ENCODE measurements at places on chromosomes 13 and 19.
A peak's percentile ranks its signal among the peaks of the same experiment; 100 is the strongest.

GRCh38 chr13:67651908-67652465 lies 421.9 kb upstream of the PCDH9 start:
- no peak for DNase-seq

DNA sequence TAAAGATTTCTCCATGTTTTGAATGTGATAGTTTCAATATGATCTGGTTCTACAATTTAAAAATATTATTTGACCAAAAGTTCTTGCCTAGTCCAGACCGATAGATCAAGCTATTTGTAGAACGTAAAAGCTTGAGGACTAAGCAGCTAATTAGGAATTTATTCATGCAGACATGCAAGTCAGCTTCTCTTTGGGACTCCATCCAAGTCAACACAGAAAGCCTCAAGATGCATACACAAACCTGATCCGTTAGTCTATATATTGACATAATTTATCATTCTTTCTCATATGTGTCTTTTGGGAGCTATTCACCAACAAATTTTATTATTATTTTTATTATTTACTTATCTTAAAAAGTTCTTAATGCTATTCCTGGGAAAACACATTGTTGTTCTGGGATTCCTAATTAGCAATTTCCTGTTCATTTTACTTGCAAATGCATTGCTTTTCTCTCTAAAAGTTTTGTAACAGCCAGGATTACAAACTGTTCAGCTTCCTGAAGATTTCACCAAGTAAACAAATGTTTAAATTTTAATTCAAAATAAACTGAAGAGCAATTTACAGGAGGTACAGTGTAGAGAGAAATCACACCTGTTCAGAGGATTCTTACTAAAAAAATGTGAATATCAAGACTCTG lies 375.3 kb downstream of the GPC5 start:
- DNase-seq = no peak

- DNase-seq = no peak
Measured at GRCh38 chr13:50936679-50937078, 27.1 kb downstream of the RNASEH2B start.

- DNase-seq = no peak
Measured at GRCh38 chr13:30156270-30156669, 151.1 kb downstream of the KATNAL1 start.

- no peak for DNase-seq
Measured at GRCh38 chr19:5394551-5395505, 54.2 kb upstream of the PTPRS start.

DNA sequence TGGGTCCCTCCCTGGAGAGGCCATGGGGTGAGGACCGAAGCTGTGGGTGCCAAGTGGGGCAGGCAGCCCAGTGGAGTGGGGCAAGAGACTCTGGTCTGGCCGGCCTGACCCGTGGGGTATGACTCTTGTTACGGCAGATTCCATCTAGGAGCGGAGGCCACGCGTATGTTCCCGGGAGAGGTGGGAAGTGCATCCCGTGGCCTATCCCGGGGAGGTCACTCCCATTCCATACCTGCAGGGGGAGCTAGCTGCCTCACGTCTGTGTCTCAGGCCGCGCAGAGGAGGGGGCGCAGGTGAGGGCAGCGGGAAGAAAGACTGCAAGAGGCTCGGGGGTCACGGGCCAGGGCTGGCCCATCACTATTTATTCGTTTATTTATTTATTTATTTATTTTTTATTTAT lies 4.9 kb downstream of the CSNK1G2 start:
- DNase-seq = no peak

DNA sequence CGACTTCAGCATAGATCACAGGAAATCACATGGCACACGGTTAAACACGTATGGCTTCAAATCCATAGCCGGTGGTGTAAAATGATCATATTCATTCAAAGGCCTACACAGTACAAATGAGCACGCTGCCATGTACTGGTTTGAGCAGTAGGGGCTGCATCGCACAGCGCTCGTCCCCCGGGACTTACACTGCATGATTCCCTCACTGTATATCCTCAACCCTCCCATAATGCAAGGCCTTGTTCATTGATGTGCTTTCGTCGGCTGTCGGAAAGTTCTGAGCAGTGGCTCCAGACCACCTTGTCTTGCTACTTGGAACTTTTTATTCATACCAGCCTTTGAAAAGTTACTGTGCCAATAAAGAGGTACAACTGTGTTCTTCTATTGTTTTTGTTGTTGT lies 578.2 kb downstream of the MYO16 start:
- DNase-seq = no peak

GRCh38 chr13:74197677-74198429 lies 63.6 kb upstream of the KLF12 start:
- no peak for DNase-seq

GRCh38 chr13:59479629-59480028 lies 684.1 kb downstream of the DIAPH3 start:
- DNase-seq = no peak

DNA sequence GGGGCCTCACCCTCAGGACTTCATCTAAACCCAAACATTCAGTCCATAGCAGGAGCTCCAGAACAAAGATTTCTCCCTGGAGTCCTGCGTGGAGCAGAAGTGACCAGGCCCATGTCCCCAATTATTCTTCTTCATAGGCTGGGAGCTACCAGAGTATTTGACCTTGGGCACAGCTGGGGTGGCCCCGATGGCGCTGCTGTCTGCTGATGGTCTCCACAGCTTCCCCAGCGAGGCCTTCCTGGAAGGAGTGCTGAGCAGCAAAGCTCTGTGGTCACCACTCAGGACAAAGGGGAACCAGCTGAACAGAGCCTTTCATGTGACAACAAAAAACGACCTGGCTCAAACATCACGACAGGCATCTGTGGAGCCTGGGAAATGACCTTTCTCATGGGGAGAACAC lies 62.7 kb upstream of the ARGLU1 start:
- no peak for DNase-seq

DNA sequence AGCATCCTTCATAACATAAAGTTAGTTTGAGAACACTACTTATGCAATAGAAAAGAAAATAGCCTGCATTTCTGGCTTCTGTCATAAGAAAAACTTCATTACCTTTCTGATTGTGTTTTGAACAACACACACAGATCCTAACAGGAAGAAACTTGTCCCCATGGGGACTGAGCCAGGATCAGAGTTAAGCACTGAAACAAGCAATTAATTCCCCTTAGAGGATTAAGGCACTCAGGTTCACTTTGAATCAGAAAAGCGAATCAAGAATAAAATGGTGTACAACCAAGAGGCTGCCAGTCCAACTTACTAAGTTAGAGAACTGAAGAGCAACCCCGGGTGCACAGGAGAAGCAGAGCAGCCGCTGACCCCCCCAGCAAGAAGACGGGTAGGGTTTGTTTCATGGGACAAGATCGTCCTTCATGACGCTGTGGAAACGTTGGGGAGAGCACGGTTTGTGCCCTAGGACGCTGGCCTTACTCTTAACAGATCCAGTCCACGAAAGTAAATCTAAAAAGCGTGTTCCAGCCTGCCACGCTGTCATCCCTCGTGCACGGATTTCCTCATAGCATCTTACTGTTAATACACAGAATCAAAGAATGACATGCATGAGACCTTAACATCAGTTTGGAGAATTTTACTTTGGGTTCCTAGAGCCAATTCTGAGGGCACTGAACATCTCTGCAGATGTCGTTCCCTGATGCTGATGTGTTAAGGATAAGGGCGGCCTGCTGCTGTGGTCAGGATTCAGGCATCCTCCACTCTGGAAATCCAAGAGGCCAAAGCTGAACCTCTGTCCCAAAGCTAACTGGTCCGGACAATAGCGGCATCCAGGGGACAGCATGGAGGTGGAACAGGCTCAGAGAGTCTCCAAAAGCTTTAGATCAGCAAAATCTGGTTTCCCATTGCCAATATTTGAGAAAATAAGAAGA lies 46.4 kb downstream of the GGACT start:
- DNase-seq = no peak

DNA sequence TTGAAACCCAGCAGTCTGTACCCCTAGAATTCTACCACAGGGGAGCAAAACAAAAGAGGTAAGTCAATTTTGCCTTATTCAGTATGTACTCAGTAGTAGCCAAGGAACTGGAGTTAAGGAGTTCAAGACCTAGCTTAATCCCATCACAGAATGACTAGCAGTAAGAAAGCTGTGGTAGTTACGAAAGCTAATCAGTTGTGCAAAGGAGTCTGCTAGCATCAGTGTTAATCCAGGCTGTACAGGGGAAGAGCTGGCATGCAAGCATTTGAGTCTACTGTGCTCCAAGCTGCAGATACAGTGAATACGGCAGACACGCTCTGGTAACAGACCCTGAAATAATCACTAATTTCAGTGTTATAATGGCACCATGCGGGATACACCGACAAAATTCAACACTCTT lies 4.7 kb downstream of the DNMT1 start:
- DNase-seq = no peak

DNA sequence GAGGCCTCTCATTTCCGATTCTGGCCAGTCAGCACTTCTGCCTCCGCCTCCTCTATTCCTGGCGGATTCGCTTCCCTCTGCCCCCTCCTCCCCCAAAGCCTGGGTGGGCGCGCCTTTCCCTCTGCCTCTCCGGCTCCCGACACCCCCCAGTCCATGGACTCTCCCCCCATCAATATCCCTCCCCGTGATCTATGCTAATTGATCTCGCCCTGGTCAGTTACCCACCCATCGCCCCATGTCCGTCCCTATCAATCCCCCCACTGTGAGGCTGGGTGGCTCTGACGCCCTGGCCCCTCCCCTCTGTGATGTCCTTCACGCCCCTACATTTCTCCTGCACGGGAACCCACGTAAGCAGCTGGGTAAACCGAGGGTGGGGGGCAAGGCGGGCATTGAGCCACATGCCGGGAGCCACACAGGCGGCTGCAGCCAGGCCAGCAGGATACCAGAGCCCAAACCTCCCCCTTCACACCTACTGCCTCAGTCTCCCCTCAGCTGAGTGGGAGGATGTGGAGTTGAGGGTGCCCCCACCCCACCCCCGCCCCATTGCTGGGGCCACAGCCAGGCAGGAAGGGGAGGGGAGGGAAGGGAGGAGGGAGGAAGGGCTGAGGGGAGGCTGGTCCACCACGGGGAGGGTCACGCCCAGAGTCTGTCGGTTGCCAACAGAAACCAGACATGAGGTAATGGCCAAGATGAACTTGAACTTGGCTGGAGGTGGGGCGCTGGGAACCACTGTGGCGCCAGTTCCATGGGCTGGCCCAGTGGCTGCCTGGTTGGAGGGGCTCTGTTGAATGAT lies 21.0 kb downstream of the SMIM24 start:
- no peak for DNase-seq

GRCh38 chr13:29934531-29935308 lies 84.3 kb upstream of the UBL3 start:
- no peak for DNase-seq

- DNase-seq = no peak
Measured at GRCh38 chr13:49869519-49869918, 66.6 kb downstream of the SPRYD7 start.

GRCh38 chr19:11421371-11422098 lies 2.4 kb upstream of the RGL3 start:
- DNase-seq = peak; percentile 27

DNA sequence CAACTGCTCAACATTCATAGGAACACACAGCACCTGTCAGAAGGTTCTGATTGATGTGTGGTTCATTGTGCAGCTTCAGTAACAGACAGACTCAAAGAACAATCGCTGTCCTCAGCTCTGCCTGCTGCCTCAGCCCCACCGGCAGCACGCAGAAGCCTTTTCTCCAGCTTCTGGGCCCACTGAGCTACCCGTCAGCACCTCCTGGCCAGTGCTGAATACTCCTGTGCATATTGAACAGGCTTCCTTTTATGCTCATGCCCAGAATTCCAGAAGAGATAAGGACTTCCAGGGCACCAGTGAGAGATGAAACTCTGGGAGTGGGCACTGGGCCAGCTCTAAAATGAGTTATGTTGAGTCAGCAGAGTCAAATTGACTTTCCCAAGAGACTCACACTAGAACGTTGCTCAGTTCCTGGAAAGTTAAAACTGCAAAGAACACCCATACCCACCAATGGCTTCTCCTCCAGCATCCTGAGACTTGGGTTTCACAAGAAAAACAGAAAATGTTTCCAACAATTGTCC lies 119.3 kb downstream of the COL4A1 start:
- DNase-seq = no peak
